A549 (cell line): ENCODE measurements at places on chromosomes 5 and 9. TPM values are rescaled to one million over a fixed set of nuclear protein-coding genes. Genes with fewer than 3 reads are reported as not detected.

DNA sequence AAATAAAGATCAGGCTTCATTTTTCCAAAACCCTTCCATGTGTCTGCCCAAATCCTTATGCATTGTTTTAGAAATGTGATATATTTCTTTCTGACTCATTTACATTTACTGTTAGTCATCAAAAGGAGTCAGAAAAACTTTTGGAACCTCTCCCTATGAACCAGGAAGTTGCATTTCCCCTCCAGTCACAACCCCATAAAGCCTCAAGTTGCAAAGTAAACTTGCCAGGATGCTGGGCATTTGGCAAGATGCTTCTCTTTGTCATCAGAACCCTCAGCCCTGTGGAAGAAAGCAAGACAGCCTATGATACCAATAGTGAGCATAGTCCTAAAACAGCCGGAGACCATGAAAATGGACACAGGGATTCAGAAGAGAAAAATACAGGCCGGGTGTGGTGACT is 84.2 kb downstream of the MUSK start:
- DNase-seq = peak; percentile 59

Gene PLPPR1
- polyA plus RNA-seq = 0.04 to 0.06 TPM in 2 of 3 replicates, not detected in the other

GRCh38 chr9:121023064-121023463 is 27.0 kb downstream of the C5 start:
- peak; percentile 27 for DNase-seq

- peak; percentile 77 for DNase-seq
Observed at GRCh38 chr5:160199410-160199911, 29.8 kb upstream of the FABP6 start.

DNA sequence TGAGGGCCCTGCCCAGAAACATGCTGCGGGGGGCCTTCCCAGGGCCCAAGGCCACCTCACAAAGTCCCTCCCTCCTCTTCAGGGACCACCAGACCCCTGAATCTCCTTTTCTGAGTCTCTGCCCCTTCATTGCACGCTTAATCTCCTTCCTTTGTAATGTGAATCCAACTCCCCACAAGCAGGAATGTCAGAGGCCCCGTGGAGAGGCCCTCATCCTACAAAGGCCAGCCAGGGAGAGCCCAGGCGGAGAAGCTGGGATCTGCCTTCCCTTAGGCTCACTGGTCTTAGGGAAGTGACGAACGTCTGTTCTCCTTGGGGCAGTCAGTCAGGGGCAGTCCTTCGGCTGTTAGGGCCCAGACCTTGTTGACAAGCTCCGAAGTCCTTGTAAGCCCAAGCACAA is 2.3 kb downstream of the SMIM33 start:
- DNase-seq = no peak

DNA sequence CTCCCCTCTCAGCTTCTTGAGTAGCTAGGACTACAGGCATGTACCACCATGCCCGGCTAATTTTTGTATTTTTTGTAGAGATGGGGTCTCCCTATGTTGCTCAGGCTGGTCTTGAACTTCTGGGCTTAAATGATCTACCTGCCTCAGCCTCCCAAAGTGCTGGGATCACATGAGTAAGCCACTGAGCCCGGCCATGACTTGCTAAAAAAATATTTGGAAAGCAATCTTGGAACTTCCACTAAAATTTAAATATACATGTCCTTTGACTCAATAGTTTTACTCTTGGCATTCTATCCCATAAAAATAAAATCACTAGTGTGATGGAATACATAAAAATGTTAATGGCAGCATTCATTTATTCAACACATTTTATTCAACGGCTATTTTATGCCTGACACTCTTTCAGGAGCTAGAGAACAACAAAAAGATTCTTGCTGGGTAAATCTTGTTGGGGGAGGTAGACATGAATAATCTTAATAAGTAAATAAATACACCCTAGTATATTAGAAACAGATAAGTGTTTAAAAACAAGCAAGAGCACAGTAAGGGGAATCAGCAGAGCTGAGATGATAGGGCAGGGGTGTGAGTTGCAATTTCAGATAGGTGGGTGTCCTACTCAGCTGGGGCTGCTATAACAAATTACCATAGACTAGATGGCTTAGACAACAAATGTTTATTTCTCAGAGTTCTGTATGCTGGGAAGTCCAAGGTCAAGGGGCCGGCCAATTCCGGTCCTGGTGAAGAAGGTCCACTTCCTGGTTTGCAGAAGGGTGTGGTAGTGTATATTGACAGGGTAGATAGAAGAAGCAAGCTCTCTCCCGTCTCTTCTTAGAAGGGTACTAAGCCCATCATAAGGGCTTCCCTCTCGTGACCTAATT is 50.7 kb downstream of the KCNV2 start:
- DNase-seq = no peak

- DNase-seq = no peak
Observed at GRCh38 chr9:109449036-109449798, 48.9 kb downstream of the PTPN3 start.

DNA sequence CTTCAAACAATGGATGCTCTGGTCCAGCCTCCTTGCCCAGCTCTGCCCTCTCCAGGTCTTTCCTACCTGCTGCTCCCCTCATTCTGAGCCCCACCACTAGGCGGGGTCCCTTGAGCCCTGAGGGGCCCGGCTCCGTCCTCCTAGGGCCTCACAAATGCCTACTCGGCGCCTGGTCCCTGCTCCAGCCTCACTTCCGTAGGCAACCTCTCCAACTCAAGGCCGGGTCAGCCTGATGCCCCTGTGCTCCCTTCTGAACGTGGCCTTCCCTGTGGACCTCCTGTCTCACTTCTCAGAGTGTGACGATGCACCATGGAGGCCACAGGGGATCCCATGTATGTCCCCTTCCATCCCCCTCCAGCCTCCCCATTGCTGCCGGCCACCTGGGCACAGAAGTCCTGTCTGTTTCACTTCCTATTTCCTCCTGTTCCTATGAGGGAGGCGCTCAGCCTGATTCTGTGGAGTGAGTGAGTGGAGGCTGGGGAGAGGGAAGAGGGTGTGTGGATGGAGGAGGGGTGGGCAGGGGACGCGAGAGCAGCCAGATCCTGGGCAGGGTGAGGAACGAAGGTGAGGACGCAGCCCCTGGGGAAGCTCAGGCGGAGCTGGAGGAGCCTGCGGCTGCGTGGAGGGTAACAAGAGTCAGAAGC is 127.2 kb upstream of the FAM120A start:
- DNase-seq = no peak

- no peak for DNase-seq
Observed at GRCh38 chr5:8391911-8392310, 523.0 kb downstream of the MTRR start.

- no peak for DNase-seq
Observed at GRCh38 chr5:78974011-78974410, 11.1 kb downstream of the ARSB start.

Gene DOCK8
- 0.18 to 0.54 TPM (median 0.27 TPM) in 3 replicates for polyA plus RNA-seq

DNA sequence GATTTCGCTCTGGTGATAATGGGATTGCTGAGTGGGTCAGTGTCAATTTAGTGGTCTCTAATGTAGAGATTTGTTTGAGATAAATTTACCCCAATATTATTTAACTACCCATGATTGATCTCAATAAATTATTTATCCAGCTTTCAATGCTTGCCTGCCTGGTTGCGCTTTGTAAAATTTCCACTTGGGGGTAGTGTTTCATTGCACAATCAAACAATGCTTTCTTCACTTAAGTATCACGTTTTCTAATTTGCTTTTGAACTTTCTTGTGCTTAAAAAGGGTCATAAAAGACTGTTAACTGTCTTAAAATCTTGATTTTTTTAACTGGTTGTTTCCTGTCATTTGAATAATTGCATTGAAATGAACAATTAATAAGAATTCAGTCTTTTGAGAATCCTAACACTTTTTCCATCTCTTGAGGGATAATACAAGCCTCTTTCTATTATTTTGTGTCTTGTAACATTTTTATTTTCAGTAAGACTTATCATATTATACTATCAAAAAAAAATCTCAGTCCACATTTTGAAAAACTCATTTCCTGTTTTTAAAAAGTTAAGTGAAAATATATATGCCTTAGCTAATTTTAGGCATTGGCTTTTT is 18.7 kb downstream of the HSD17B4 start:
- DNase-seq = peak; percentile 29
